Endothelial cell (in vitro differentiated cells): ENCODE measurements at places on chromosomes 2 and 18. TPM values are rescaled to one million over a fixed set of nuclear protein-coding genes. Genes with fewer than 3 reads are reported as not detected.

TOGARAM2 gene
- 0.23 TPM for total RNA-seq

BMP10 gene
- total RNA-seq, result not detected

ITM2C gene
- 279 TPM for total RNA-seq

- H3K27ac ChIP-seq, result no peak overlapping the region
- no peaks in the 10 kb centered on the region for H3K4me1 ChIP-seq
- no peaks in the 10 kb centered on the region for H3K36me3 ChIP-seq
- no peak overlapping the region for H3K4me3 ChIP-seq
Observed at GRCh38 chr2:68925295-68925896, 27.3 kb downstream of the GKN2 start.

- peaks cover 4% of the 10 kb centered on the region for H3K36me3 ChIP-seq
- no peak for DNase-seq
- H3K27ac ChIP-seq, result no peak overlapping the region
- H3K4me1 ChIP-seq, result peaks cover 16% of the 10 kb centered on the region
- H3K4me3 ChIP-seq, result no peak overlapping the region
- peaks cover 3% of the 10 kb centered on the region for H3K27me3 ChIP-seq
Observed at GRCh38 chr2:64857581-64858471, 131.4 kb upstream of the SLC1A4 start.

GRB14 gene
- 5.8 TPM for total RNA-seq

PID1 gene
- total RNA-seq, result not detected
